ENCODE measurements at places on chromosomes 5 and 9.

DNA sequence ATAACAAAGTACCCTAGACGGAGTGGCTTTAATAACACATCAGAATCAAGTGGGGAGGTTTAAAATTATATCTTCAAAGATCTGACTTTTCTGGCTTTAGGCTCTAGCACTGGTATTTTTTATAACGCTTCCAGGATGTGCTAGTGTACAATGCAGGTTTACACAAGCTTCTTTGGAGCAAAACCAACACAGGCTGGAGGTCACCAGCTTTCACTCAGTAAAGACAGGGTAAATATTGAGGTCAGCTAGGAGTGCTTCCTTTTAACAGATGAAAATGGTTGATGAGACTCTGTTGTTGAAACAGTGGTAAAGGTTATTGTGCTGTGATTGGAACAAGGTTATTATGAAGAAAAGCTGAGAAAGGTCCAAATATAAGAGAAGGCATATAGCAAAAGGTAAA is 414.2 kb downstream of the TAF11L14 start:
- DNase-seq, result no peak

- no peak for DNase-seq
These were observed 47.9 kb downstream of the COL5A1 start for GRCh38 chr9:134689321-134690181.

GRCh38 chr9:8907868-8908267 is 1108.3 kb upstream of the DMAC1 start:
- no peak for DNase-seq

- DNase-seq, result no peak
These were observed 479.7 kb downstream of the MAN2A1 start for GRCh38 chr5:110169461-110169860.

GRCh38 chr5:113084402-113085083 is 107.9 kb downstream of the DCP2 start:
- DNase-seq, result no peak

DNA sequence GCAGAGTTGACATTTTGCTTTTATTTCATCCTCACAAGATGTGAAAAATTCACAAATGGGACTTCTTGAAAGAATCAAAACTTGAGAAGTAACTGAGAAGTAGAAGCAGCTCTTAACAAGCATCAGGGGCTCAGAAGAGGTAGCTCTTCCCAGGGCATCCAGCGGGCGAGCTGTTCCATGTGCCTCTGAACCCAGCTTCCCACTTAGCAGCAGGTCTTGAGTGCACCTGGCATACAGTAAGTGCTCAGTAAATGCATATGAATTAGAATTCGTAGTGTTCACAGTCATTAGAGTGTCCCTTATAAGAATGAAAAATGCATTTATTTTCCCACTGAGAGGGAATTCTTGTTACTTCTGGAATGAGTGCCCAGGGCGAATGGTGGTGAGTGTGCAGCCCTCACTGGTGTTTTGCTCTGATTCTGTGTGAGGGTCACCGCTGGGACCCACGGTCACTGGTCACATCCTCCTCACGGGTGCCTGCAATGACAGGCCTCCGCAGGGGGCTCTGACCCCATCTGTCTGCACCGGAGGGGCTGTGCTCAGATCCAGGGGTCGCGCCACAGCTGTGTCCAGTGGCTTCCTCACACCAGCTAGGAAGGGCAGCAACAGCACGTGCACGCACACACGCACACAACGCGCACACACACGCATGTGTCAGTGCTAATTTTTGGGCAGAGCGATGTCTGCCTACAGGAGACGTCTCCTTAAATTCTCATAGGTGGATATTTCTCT is 26.9 kb downstream of the EXOC3 start:
- DNase-seq, result no peak

DNA sequence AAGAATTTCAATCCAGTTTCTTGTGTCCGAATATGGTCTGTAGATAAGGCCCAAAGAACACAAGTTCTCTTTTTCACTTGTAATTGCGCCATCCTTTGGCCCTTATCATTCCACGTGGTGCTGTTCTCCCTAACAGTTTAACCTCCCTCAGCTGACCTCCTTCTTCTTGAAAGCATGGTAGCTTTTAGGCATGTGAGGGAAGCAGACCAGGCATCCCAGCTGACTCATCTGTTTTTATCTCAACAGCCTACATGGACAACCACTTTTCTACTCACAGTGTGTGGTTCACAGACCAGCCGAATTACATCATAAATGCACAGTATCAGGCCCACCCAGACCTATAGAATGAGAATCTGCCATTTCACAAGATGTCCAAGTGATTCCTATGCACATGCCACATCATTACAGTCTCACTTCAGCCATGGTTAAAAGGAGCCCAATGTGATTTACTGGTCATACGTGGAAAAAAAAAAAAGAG is 26.9 kb upstream of the PLIN2 start:
- DNase-seq, result no peak

DNA sequence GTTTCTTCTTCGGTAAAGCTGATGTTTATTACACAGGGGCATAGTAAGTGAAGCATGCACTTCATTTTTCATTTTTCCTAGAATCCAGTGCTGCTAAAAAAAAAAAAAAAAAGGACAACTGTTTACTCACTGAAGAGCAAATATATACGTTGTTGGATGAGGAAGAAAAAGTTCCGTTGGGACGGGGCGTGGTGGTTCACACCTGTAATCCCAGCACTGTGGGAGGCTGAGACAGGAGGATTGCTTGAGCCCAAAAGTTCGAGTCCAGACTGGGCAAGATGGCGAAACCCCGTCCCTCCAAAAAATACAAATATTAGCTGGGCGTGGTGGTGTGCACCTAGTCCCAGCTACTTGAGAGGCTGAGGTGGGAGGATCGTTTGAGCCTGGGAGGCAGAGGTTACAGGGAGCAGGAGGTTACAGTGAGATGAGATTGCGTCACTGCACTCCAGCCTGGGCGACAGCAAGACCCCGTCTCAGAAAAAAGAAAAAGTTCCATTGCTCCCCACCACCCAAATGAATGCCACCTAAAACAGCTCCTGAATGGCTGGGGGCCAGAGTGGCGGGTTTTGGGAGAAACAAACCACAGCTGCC is 60.1 kb upstream of the GNE start:
- DNase-seq, result no peak

DNA sequence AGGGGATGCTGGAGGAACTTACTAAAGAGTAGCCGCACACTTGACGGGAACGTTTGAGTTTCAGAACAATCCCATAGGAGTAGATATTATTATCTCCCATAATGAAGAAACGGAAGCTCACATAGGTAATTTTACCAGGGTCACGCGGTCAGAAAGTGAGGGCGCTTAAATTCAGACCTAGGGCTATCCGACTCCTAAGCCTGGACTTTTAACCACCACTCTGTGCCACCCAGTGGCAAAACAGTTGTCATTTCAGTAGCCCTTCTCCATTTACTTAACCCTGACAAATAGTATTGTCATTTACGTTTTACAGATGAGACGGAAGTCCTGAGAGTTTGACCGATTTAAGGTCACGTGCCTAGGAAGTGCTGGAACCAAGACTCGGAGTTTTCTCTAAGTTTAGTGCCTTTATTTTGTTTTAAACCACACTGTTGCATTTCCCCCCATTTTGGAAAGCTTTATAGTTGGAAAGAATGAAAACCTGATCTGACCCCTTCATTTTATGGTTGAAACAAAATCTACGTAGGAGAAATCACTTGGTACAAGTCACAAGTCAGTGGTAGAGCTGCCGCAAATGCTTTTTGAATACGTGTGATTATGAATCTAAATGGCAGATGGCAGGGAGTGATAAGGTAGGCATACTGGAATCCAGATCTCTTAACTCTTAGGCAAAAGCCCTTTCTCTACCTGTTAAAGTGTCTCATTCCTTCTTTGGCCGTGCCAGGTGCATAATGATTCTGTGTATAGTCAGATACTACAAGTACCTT is 650 bp downstream of the MRRF start:
- DNase-seq, result no peak

- no peak for DNase-seq
These were observed 4.3 kb downstream of the CSNK1A1 start for GRCh38 chr5:149546974-149547373.

DNA sequence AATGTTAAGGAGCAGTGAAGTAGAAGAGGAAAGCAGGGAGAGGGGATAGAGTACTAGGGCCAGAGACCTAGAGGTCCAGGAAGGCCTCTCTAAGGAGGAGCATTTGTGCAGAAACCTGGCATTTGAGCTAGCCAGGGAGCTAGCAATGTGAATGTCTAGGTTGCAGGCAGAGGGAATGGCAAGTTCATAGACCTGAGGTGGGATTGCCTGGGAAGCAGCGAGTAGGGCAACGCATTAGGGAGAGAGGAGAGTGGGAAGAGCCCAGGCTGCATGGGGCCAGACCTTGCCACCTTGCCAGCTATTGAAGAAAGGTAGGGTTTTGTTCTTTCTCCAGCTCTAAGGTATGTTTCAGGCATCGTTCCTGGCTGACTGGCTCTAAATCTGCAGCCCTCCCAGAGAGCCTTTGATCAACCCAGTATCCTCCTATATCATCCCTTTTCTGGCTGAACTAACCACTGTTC is 54.0 kb downstream of the SLC22A5 start:
- DNase-seq, result no peak

GRCh38 chr9:36788534-36788933 is 215.8 kb downstream of the MELK start:
- no peak for DNase-seq

DNA sequence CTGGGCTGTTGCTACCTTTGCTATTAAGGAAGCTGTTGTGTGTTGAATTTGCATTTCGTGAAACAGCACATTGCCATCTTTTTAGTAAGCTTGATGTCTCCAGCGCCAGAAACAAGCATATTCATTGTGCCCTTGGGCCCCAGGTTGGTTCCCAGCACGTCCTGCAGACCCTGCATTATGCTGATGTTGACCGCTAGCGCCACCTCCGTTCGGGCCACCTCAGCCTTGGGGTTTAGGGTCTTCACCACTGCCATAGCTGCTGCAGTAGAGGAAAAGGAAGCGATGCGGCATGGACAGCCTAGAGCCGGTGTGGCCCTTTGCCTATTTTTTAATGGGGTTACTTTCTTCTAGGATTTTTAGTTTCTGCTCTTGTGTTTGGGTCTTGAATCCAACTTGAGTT is 23.8 kb upstream of the OTULIN start:
- no peak for DNase-seq

DNA sequence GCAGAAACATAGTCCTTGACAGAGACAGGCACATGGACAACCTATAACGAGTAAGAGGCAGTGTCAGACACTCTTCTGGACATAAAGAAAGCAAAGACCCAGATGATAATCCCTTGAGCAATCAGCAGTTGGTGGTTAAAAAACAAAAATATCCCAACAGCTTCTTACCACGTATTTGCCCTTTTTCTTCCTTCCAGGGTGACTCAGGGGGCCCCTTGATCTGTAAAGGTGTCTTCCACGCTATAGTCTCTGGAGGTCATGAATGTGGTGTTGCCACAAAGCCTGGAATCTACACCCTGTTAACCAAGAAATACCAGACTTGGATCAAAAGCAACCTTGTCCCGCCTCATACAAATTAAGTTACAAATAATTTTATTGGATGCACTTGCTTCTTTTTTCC is 9.5 kb downstream of the GZMK start:
- DNase-seq, result no peak

- no peak for DNase-seq
These were observed 41.6 kb downstream of the CDK5RAP2 start for GRCh38 chr9:120538339-120538738.

- no peak for DNase-seq
These were observed 7.7 kb downstream of the AMBP start for GRCh38 chr9:114070188-114071103.

GRCh38 chr9:91033270-91033669 is 231.7 kb downstream of the SYK start:
- no peak for DNase-seq

DNA sequence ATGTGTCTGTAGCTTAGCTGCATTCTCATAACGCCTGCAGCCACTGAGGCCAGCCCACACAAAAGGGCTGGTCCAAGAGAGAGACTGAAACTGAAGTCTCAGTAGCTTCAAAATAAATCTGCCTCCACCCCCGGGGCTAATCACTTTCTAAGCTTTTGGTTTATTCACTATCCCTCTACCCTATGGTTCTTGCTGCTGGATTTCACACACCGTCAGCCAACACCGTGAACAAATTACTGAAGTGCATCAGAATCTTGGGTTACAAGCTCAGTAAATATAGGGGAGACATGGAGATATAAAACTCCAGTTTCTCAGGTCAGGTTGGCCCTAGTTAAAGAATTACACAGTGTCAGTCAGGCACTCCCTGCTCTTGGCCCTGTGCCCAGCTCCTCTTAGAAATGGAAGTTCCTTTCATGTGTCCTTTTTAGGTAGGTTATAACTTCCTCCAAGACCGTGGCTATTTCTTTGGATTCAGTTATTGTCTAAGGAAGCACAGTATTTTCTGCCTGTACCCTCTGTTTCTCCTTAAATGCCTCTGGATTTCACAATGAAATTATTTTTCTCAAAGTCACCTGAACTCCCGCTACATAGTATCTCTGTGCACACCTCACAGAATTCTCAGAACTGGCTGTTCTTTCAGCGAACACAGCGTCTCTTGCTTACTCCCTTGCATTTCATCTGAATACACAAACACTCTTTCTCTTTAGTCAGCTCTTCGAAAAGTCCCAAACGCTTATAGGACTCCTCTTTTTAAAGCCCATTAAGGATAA is 112.5 kb downstream of the FAM174A start:
- no peak for DNase-seq

GRCh38 chr9:37596504-37596903 is 4.1 kb upstream of the TOMM5 start:
- DNase-seq, result no peak

GRCh38 chr5:143259254-143259605 is 144.3 kb downstream of the NR3C1 start:
- no peak for DNase-seq

DNA sequence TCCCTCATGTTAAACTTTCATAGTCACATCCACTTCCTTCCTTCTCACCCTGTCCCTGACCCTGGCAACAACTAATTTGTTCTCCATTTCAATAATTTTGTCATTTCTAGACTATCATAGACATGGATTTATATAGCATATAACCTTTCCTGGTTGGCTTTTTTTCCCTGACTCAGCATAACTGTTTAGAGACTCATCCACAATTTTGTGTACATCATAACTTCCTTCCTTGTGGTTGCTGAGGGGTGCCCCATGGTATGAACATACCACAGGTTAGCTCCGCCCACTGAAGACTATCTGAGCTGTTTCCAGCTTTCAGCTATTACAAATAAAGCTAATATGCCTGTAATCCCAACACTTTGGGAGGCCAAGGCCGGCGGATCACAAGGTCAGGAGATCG is 137.3 kb downstream of the PHF2 start:
- no peak for DNase-seq
